Activated T-cell treated with anti-CD3 and anti-CD28 coated beads, Interleukin-2, amount 50 U/mL, for 4 hours (primary cell): ENCODE measurements at places on chromosomes 13 and 19.

DNA sequence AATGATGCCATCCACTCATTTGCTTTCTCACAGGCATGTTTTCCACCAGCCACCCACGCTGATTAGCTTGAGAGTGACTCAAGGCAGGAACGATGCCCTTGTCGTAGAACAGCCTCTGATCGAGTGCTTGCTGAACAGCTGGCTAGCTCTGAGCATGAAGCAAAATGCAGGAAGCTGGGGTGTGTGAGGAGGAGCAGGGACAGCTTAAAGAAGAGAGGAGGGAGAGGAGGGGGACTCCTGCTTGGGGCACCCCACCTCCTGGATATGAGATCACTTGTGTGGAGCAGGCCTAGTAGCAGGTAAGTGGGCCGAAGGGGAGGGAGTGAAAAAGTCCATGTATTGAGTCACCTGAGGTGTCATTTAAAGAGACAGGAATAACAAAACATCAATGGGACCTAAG, 48.8 kb downstream of the IRS2 start:
- DNase-seq, result no peak

- no peak for DNase-seq
Measured at GRCh38 chr13:107365466-107366215, 797.7 kb upstream of the ARGLU1 start.

DNA sequence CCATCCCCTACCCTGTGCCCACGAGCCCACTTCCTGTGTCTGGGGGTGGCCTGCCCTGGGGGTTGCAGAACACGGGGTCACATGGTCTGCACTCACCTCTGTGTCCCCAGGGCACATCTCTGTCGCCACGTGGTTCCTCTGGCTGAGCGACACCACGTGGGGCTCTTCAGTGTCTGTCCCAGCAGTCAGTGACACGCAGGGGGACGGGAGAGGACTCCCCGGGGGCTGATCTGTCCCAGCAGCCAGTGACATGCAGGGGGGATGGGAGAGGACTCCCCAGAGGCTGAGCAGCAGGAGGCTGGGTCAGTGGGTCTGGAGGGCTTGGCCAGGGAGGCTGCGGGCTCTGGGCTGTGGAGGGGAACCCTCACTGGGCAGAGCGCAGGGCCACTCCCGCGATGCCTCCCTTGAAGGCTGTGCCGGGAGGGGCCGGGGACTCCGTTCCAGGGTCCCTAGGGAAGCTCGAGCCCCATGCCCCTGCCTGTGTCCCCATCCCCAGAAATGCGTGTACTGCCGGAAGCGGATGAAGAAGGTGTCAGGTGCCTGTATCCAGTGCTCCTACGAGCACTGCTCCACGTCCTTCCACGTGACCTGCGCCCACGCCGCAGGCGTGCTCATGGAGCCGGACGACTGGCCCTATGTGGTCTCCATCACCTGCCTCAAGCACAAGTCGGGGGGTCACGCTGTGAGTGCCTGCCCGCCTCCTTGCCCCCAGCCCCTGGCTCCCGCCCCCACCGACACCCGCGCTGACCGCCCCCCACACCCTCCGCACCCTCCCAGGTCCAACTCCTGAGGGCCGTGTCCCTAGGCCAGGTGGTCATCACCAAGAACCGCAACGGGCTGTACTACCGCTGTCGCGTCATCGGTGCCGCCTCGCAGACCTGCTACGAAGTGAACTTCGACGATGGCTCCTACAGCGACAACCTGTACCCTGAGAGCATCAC, 174.8 kb downstream of the KDM4B start:
- DNase-seq, result no peak

DNA sequence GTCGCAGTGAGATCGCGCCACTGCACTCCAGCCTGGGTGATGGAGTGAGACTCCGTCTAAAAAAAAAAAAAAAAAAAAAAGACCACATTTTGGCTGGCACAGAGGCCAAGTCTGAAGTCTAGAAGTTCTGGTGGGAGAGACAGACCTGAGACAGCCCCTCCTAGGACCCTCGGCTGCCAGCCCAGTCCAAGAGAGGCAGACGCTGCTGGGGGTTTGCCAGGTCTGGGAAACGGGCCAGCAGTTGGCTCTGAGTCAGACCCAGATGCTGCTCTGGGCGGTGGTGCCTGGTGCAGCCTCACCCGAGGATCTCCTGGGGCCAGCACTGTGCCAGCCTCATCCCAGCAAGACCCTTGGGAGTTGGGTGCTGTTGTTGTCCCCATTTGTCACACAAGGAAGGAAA, 5.8 kb downstream of the FCHO1 start:
- DNase-seq, result no peak

DNA sequence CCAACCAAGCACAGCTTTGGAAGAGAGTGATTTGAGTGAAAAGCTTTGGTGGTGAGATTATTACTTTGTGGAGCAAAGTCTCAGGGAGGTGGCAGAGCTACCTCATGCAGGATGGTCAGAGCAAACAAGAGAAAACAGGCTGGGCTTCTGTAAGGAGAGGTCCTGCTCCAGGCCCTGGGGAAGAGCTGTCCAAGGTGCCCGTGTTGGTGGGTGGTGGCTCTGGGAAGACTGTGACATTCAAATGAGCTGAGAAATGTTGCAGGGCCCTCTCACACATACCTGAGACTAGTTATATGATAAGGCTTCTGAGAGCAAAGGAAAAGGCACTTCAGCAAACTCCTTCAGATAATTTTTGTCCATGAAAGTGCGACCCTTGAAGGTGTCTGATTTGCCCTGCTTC, 205.5 kb upstream of the SOX21 start:
- no peak for DNase-seq

- no peak for DNase-seq
Measured at GRCh38 chr13:99792079-99792921, 179.3 kb downstream of the ZIC5 start.

DNA sequence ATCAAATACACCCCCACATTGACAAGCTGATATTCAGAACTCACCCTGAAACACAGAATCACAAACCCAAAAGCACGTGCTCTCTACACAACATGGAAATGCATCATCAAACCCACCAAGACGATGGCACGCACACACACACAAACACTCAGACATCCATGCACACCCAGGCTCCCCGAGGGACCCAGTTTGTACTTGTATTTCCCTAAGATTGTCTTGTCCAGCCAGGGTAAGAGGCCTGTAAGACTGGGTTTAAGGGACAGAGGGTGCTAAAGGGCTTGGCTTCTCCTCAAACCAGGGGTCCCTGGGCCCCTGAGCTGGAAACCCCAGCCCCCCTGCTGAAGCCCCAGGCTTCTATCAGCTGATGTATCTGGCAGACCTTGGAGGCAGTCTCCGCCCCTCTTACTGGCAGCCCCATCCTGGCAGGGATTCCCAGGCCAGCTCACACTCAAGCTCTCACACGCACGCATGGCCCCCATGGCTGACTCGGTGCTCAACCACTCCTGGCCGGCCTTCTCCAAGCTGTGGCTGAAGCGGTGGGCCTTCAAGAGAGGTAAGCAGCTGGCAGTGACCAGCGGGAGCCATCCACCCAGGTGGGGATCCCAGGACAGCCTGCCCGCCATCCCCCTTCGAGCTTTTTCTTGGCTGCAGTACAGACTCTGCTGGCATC, 6.5 kb downstream of the ARHGEF18 start:
- DNase-seq, result no peak

- DNase-seq, result no peak
Measured at GRCh38 chr13:46560778-46561177, 7.8 kb downstream of the LRCH1 start.

DNA sequence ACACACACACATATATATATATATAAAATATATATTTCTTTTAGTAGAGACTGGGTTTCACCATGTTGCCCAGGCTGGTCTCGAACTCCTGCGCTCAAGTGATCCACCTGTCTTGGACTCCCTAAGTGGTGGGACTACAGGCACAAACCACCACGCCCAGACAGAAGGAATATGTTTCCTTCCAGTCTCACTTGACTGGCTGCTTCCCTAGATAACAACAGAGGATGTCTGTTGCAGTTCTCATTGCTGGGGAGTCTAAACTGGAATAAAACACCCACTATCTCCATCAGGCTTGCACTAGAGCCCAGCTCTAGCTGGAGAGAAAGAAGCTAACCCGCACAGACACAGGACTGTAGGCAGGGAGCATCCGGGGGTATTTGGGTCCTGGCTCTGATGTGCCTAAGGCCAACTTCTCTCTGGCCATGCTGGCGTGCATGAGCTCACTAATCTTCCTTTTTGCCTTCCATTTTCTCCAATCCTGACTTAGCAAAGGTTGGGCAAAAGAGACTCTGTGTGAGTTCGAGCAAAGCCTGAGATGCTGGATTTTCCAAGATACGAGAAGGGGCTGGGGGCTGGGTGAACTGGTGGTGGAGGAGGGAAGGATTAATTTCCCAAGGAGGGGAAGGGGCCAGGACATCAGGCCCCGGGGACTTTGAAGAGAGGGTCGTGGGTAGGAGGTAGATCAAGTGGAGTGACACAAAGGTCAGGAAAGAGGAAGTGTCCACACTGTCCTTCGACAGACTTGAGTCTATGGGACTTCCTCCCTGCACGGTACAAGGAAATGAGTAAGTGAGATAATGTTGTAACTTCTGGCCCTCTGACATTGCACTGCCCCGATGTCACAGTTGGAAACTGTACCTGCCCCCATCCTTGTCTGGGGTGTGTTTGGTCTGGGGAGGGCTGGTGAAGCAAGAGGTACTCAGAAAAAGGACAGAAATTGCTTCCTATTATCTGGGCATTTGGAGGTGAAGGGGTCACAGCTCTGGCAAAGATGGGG, 22.5 kb upstream of the ALOX5AP start:
- DNase-seq, result no peak

DNA sequence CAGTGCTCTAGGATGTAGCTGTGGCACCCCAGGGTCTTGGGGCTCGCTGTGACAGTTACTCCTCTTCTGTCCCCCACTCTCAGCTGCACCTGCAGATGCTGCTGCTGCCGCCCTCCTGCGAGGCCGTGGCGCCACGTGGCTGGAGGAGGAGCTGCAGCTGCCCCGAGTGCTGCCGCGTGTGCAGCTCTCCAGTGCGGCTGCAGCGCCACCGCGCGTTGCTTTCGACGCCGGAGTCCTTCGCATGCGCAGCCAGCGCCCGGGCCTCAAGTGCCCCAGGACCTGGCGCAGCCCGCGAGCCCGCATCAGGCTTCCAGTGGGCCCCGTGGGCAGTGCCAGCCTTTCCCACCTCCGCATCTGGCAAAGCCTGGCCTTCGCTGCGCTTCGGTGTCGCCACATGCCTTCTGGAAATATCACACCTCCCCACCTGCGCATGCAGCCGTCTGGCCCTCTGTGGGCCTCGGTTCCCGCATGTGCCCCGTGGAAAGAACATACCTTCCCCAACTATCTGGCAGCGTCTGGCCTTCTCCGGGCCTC, 692 bp upstream of the ZNF580 start:
- peak; percentile 74 for DNase-seq

DNA sequence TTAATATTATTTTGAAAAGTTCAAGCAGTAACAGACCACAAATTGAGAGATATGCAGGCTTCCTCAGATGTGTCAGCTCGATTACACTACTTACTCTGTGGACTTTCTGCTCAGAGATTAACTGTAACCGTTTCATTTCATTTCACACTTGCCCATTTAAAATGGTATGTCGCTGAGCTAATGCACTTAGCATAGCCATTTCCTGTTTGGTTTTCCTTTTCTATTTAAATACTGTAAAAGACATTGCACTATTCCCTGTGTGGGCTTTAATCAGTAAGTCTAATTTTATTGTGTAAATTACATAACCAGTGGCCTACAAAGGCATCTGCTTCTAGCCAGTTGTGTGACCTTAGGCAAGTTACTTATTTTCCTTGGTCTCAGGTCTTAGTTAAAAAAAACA, 237.6 kb downstream of the LACC1 start:
- no peak for DNase-seq

GRCh38 chr13:36421447-36421846, 10.8 kb upstream of the CCNA1 start:
- DNase-seq, result no peak

DNA sequence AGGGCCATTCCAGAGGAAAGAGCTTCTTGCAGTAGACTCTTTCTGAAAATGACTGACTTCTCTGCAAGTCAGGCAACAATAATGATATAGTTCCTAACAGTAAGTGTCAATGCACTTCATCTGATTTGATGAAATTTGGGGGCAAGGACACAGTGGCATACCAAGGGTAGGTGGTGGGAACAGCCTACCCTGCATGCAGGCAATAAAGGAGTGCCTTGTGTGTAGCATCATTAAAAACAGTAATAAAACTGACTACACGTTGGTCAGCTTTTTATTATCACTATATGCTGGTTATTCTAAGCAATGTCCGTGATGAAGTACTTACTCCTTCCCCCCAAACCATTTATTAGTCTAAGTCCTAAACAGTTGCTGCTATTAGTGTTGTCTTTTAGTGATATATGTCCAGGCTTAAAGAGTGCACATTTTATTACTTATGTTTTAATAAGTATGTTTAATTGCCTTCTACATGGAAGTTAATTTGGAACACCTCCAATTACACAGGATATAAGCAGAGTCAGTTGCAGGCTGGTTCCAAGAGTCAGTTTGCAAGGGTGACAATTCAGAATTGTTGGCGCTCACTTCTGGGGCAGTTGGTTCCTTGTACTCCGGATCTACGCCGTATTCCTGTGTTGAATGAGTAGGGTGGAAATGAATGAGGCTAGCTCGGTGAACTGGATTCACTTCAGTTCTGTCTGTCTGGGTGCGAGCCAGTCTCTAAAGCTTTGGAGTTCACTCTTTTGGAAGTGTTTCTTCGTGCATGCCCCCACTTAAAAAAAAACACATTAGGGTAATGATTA, 84.0 kb downstream of the RGCC start:
- no peak for DNase-seq

- no peak for DNase-seq
Measured at GRCh38 chr13:95614641-95615245, 29.8 kb downstream of the DZIP1 start.

GRCh38 chr13:98576200-98576945, 534 bp downstream of the STK24 start:
- DNase-seq, result no peak

GRCh38 chr13:79450110-79450509, 30.8 kb upstream of the NDFIP2 start:
- DNase-seq, result no peak

- no peak for DNase-seq
Measured at GRCh38 chr19:51367255-51367564, 1.0 kb upstream of the ETFB start.

GRCh38 chr13:86000546-86000945, 201.3 kb upstream of the SLITRK6 start:
- DNase-seq, result no peak
